GM12892 (cell line): ENCODE measurements at places on chromosomes 13 and 19.

- DNase-seq, result no peak
Observed at GRCh38 chr13:78054157-78054556, 135.5 kb upstream of the EDNRB start.

DNA sequence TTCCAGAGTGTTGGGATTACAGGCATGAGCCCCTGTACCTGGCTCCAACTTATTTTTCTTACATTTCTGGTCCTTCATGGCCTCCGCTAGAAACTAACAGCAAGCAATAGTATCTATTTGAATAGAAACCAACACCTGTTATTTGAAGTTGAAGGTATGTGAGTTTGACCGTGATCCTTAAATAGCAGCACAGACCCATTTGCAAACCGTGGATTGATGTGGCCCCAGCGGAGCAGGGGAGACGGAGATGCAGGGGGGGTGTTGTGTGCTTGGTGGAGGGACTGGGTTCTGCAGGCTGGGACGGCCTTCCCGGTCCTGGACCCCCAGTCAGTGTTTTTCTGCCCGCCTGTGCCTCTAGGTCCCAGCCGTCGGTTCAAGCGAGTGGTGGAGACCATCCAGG, 16.9 kb downstream of the TMEM150B start:
- DNase-seq, result no peak

GRCh38 chr19:13717194-13717643, 47.1 kb upstream of the MRI1 start:
- DNase-seq, result no peak

GRCh38 chr19:35229601-35230000, 1.1 kb upstream of the FAM187B start:
- no peak for DNase-seq

DNA sequence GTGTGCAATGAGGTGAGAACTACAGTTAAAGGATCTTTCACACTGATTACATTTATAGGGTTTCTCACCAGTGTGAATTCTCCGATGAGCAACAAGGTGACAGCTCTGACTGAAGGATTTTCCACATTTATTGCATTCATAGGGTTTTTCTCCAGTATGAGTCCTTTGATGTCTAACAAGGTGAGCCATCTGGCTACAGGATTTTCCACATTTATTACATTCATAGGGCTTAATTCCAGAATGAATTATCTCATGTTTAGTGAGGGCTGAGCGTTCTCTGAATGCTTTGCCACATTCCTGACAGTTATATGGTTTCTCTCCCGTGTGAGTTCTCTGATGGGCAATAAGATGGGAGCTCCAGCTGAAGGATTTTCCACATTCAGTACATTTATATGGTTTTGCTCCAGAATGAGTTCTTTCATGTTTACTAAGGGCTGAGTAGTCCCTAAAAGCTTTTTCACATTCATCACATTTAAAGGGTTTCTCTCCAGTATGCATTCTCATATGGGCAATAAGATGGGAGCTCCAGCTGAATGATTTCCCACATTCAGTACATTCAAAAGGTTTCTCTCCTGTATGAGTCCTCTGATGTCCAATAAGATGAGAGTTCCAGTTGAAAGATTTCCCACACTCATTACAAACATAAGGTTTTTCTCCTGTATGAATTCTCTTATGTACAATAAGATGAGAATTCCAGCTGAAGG, 4.4 kb upstream of the C19orf18 start:
- no peak for DNase-seq

DNA sequence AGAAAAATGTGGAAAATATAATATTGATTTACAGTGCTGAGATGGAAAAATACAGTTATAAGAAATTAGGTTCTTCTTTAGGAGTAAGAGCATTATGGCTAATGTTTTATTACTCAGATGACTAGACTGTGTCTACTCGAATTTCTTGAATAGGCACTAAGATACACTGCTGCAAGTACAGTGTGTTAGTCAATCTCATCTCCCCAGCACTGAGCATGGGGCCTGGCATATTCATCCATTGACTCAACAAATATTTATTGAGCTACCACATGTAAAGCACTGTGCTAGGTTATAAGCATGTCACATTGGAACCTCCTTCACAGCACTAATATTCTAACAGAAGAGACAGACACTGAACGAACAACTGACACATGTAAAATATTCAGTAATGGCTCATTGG, 242.5 kb upstream of the GPC6 start:
- DNase-seq, result no peak

DNA sequence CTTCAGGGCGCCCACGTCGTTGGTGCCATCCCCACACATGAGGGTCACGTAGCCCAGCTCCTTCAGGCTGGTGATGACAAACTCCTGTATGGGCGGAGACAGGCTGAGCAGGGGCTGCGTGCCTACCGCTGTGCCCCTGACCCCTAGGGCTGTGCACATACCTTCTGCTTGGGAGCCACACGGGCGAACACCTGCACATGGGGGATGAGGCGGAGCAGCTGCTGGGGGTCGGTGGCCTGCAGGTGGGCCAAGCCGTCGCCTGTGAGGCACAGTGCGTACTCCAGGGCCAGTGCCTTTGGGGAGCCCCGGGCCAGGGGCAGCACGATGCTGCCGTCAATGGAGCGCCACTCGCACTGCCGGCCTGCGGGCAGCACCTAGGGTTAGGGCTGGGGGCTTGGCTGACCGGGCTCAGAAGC, 6.1 kb upstream of the GMIP start:
- peak; percentile 15 for DNase-seq

GRCh38 chr13:66513728-66514127, 716.4 kb downstream of the PCDH9 start:
- DNase-seq, result no peak

DNA sequence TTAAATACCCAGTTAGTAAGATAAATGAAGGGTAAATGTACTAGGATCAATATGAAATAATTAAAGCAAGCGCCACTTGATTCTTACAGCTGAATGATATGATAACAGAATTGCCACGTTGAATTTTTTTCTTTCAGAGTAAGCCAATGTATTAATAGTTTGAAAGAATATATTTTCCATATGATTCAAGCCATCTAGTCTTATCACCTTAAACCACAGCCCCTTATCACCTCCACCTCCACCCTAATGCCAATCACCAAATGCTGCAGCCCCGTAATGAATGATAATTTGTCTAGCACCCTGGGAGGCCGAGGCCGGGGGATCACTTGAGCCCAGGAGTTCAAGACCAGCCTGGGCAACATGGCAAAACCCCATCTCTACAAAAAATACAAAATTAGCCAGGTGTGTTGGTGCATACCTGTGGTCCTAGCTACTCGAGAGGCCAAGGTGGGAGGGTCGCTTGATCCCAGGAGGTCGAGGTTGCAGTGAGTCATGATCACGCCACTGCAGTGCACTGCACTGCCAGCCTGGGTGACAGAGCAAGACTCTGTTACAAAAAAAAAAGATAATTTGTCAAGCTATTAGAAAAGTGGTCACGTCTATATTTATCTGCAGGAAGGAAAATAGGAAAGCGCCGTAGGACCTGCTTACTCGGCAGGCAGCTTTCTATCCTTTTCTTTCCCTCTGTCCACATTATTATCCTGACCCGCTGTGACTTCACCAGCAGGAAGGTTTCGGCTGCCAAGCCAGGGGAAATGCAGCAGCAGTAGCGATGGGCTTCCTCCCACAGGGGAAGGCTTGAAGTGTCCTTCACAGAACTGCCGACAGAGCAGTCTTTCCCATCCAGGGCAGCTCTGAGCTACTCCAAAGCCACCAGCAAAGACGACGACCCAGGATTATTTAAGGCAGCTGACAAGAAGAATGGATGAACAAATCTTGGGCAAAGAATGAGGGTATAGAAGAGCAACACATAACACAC, 19.7 kb upstream of the CLN5 start:
- no peak for DNase-seq
